ENCODE measurements at places on chromosomes 3 and 15.
A peak's percentile ranks its signal among the peaks of the same experiment; 100 is the strongest.

DNA sequence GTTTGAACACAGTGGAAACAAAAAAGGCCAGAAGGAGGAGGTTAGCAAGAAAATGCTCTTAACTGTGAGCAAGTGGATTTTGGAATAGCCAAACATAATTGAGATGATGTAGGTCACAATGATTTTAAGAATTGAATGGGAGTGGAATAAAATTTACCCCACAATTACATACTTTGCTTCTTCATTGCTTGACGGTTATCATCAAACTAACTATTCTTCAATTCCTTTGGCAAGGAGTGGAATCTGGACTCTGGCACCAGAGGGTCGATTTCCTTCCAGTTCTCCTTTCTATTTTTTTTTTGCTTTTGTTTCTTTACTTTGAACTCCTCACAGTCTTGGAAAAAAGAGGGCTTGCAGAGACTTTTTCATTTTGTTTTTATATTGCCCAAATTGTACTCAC is 634.5 kb upstream of the TGFBR2 start:
- DNase-seq, result no peak

DNA sequence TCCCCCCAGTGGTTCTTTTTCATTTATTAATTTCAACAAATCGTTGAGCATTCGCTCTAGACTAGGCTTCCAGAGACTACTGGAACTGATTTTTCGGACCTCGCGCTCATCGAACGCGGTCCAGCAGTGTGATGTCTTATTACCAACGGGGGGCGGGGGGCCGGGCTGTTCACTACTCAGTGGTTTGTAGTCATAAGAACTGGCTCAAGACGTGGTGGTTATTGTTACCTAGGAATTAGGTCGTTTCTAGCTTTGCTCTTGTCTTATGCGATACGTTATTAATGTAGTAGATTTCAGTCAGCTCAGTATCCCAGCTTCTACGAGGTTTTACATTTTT is 858 bp downstream of the RBM5 start:
- peak; percentile 18 for DNase-seq

- DNase-seq, result no peak
Measured at GRCh38 chr3:171586274-171586673, 126.1 kb upstream of the TNIK start.

DNA sequence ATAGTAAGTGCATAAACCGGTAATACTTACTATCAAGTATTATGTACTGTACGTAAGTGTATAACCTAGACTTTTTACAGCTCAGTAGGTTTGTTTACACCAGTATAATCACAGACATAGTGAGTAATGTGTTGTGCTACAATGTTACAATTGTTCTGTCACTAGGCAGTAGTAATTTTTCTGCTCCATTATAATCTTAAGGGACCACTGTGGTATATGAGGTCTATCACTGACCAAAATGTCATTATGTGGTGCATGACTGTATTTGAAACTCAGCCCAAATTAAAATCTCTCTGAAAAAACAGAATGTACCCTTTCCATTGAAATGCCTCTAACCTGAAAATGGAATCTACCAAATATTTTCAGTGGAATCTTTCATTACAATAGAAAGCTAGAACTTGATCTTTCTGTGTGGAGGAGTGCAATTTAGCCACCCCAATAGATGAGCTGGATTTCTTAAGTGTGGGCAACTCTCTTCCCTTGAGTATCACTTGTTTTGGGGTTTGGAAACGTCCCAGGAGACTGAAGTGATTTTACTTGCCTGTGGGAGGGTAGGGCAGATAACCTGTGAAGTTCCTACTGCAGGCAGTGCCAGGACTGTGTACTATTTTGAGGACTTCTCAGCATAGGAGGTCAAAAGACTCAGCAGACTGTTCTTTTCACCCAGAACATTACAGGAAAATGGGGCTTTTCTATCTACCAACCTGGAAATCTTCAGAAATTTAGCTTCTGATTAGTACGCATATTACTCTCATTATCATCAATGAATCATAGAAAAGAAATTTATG is 50.9 kb downstream of the FAM98B start:
- DNase-seq, result no peak

DNA sequence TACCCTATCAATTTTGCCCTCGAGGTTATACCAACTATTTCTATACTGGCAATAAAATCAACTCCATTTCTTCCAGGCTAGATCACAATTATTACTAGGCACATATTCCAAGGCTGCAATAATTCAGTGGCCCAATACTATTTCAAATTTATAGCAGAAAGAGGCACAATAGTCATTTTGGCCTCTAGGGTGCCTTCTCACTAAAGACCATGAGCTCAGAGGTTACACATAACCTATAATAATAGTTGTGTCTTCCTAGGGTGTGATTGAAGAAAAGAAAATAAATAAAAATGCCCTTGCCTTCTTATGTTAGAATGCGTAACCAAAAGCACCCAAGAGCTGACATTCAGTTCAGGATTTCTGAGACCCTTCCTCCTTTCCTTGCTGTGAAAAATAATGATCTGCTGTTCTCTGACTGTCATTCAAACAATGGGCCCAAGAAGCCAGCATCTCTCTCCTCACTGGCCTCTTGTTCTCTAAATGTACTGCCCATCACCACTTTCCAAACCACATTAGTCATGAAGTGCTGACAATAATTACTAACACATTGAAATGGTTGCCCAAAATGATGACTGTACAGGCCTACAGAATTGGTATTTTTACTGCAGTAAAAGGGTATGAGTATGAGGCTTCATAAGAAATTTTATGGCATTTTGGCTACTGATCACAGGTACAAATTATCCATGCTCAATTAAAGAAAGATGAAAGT is 244.8 kb downstream of the LRRN1 start:
- no peak for DNase-seq

DNA sequence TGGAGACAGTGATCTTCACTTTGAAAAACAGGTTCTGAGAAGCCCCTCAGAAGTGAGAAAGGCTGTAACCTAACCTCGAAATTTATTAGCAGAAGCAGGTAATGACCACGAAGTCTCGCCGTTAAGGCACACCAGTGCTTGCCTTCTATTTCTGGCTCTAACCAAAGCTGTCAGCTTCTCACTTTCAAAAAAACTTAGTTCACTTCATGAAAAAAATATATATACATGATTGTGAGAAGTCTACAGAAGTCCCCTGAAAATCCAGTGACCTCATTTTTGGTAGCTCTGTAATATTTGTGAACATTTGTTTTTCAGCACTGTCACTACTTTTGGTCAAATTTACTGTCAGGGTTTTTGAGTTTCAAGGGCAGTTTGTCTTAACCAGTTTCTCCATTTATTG is 19.1 kb upstream of the AKAP13 start:
- DNase-seq, result no peak

DNA sequence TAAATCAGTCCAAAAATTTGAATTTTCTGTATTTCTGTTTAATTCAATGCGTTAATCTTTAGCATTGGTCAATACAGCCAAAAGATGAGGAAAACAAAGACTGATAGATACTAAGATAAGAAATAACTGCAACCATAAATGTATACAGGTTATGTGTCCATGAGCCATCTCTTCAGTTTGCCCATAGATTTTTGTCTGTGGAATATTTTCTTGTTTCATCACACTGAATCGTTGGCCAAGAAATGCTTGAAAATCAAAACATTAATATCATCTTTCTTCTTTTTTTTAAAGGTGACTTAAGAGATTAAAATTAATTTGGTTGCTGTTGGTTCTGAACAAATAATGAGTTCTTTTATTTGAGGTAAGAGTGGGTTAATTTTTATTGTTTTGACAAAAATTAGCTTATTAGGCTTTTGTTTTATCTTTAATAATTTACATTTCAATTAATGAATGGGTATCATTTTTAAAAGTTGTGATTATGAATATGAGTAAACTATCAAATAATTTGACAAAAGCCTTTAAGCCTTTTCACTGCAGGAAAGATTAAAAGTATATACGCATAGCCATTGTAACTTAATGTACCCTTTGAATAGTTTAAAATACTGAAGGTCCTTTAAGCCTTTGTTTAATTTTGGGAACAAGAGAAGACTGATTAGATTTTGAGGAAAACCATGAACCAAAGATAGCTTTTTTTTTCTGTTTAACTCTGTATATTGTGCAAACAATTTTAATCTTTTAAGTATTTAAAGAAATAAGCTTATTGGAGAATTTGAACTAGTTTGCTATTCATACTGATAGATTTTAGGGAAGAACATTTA is 14.7 kb upstream of the CHD2 start:
- peak; percentile 30 for DNase-seq

- no peak for DNase-seq
Measured at GRCh38 chr3:190912736-190913135, 50.2 kb upstream of the GMNC start.

- DNase-seq, result peak; percentile 50
Measured at GRCh38 chr3:14561051-14561960, 21.2 kb upstream of the GRIP2 start.

- peak; percentile 58 for DNase-seq
Measured at GRCh38 chr3:193572426-193572908, 17.8 kb upstream of the ATP13A4 start.

GRCh38 chr15:32739522-32740063 is 21.8 kb downstream of the GREM1 start:
- peak; percentile 5 for DNase-seq

DNA sequence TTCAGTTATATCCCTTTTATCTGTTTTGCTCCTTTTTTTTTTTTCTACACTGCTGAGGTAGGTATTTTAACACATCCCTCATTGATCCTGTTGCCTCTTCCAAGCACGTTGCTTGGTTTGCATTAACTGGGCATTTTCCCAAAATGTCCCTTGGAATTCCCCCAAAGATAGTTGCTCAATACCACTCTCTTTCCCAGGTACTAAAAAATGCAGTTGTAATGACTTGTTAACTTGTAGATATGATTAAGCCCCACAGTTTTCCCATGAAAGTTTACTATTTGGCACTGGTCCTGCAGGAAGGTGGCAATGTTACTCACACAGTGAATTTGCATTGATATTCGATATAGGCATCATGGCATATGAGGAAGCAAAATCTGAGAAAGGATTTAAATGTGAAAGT is 67.1 kb downstream of the GRM7 start:
- DNase-seq, result no peak

- DNase-seq, result no peak
Measured at GRCh38 chr3:156477323-156477722, 77.6 kb downstream of the SSR3 start.

GRCh38 chr3:127982155-127982554 is 67.1 kb downstream of the KBTBD12 start:
- DNase-seq, result no peak

- peak; percentile 87 for DNase-seq
Measured at GRCh38 chr3:45218578-45219390, 7.3 kb downstream of the TMEM158 start.

- peak; percentile 58 for DNase-seq
Measured at GRCh38 chr3:137970914-137971831, 38.8 kb upstream of the CLDN18 start.

DNA sequence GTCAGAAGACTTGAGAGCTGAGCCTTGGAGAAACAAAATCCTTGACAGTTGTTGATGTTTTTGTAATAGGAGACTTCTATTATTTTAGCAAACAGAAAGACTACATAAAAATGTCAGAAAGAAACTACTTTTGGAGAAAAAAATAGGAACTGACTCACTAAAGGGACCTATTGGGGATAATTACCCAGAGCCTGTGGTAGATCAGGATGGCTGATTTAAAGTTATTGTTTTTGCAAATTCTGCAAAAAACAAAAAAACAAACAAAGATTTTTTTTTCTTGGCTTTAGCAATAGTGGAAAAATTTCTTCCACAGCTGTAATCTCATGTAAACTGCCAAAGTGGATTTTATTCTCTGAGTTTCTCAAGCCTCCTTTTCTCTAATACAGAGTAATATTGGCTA is 101.5 kb upstream of the SATB1 start:
- DNase-seq, result no peak
